ENCODE measurements at places on chromosomes 2 and 18.
A peak's percentile ranks its signal among the peaks of the same experiment; 100 is the strongest.

GRCh38 chr2:126945118-126945517 lies 46.4 kb downstream of the TEX51 start:
- DNase-seq, result no peak

DNA sequence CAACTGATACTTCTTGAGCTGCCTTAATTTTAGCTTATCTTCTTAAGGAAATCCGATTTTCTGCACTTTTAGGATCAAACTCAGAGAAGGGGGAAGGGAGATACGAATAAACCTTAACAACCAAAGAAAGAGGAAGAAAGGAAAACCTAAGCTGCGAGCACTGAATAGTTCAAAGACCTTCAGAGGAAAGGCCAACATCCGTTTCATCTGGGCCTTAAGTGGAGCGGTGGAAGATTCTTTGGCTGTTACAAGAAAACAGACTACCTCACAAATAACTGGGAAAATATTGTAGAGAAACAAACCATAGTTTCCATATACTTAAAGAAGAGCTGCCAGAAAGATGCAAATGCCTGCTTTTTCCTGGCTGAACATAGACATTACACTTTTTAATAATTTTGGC lies 43.6 kb downstream of the VIT start:
- no peak for DNase-seq

DNA sequence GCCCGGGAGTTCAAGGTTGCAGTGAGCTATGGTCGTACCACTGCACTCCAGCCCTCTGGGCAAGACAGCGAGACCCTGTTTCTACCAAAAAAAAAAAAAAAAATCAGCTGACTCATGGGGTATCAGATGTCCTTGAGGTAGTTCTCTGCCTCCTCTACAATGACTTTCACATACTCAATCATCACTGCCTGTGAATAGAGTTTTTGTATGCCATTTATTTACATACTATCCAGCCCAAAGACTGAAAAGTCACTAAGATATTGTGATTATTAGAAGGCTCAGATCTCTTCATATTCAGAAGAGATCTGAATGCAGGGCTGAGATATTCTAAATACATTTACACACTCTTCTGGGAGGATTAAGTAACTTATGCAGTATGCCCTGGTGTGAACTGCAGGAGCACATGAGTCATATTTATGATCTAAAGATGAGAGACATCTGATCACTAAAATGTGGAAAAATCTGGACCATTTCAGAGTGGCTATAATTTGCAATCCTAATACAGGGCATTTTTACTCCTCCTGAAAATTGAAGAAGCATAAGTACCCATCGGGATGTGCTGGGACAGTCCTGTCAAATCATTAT lies 38.9 kb downstream of the KLF7 start:
- DNase-seq, result no peak

- DNase-seq, result peak; percentile 8
These were observed 47.0 kb upstream of the PLEKHM3 start for GRCh38 chr2:208072250-208072892.

GRCh38 chr2:99698896-99699295 lies 209.1 kb upstream of the REV1 start:
- no peak for DNase-seq

- DNase-seq, result no peak
These were observed 814 bp upstream of the RAB1A start for GRCh38 chr2:65130664-65131175.

DNA sequence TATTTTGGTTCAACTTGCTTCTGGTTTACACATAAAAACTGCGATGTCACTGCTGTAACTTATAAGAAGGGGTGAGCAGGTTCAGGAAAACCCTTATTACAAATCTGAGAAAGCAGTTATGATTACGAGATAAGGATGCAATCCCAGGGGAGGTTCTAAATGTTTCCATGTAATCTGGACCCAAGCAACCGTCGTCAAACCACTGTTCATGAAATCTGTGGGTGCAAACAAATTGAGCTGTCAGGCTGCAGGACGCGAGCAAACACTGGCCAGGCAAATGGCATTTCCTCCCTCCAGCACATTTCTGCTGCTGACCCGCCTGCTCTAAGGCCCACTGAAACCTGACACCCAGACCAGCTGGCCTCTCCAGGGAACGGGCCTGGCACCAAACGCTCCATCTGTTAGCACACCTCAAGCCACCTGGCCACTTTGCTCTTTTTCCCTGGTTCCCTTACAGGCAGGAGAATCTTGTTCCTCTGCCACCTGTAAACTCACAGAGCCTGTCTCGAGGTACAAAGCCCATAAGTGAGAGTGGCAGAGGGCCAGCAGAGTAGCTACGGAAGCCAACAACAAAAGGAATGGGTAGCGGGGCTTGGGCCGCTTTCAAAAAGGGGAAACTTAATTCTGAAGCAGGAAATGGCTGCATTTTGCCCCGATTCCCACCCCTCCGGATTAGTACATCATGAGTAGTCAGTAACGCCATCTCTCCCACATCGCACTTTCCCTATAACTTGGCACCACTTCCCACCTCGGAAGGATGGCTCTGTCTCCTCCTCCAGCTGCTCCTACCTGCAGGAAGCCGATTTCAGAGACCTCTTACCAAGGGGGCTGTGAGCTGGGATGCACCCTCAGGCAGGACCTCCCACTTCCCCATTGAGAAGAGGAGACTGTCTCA lies 26.5 kb downstream of the CRACDL start:
- DNase-seq, result no peak

GRCh38 chr2:31263636-31264190 lies 29.8 kb downstream of the EHD3 start:
- DNase-seq, result no peak

- DNase-seq, result no peak
These were observed 122.5 kb downstream of the ASXL3 start for GRCh38 chr18:33700513-33700976.

GRCh38 chr18:3345885-3346284 lies 84.0 kb downstream of the MYL12B start:
- DNase-seq, result no peak

DNA sequence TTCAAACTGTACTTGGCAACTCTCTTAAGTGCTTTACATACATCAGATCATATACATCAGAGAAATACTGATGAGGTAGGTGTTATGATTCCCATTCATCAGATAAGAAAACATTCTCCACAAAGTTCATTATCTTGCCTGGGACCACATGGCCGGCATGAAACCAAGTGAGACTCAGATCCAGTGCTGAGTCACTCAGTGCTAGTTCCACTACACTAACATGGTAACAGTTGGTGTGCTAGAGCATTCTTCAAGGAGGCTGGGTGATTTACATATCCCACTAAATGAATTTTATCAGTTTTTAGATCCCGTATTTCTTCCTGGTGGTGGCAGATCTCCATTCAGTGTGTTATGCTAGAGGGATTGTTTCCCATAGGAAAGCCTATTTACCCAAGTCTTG lies 772.0 kb downstream of the CNTNAP5 start:
- no peak for DNase-seq

- DNase-seq, result no peak
These were observed 62.1 kb downstream of the CCDC148 start for GRCh38 chr2:158394453-158394852.

GRCh38 chr2:96649342-96649741 lies 6.8 kb downstream of the FER1L5 start:
- no peak for DNase-seq

- DNase-seq, result no peak
These were observed 49.5 kb downstream of the TFCP2L1 start for GRCh38 chr2:121235542-121235941.

DNA sequence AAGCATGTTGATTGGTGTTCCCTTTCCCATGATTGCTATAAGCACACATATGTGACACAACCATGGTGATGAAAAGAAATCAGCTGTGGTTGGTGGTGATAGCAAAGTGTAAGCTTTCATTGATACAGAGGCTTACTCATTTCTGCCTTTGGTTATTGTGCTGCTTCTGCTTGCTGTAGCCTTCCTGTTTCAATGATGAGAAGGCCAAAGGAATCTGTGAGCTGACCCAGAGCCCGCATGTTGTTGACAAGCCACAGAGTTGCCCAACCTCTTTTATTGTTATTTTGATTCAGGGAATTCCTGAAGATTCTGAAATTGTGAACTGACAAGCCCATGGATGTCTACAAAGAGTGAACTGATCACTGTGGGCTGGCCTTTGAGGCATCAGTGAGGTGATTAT lies 164.4 kb downstream of the TMEFF2 start:
- no peak for DNase-seq

DNA sequence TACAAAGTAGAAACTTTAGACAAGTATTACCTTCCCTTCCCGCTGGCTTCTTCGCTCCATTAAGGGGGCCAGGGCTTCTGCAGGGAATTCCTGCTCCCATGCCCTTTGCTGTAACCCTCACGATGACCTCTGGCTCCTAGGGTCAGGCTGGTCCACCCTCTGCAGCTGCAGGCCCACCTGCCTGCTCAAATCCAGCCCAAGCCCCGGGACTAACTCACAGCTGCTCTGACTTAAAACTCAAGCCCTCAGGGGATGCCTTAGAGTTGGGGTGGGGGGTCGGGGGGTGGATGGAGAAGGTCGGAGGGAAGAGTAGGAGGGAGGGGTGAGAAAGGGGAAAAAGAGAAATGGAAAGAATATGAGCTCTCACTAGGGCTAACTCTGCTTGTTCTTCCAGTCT lies 4.9 kb downstream of the IGFBP5 start:
- DNase-seq, result no peak

GRCh38 chr2:238685713-238686112 lies 162.2 kb upstream of the TWIST2 start:
- no peak for DNase-seq

DNA sequence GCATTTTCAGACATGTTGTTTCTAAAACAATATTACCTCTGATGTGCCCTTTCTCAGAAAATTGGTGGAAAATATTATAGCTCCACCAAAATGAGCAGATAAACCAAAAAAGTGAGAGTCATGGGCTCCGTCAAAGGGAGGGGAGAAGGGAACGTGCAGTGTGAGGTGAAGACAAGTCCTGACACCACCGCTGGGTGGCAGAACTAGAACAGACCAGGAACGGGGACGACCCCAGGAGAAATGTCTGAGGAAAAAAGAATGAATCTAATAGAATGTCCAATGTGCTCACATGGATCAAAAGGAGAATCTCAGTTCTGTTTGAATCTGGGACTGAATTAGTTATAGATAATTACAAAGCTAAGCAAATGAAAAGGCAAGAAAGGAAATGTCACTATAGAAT lies 22.6 kb upstream of the BCL2 start:
- no peak for DNase-seq

DNA sequence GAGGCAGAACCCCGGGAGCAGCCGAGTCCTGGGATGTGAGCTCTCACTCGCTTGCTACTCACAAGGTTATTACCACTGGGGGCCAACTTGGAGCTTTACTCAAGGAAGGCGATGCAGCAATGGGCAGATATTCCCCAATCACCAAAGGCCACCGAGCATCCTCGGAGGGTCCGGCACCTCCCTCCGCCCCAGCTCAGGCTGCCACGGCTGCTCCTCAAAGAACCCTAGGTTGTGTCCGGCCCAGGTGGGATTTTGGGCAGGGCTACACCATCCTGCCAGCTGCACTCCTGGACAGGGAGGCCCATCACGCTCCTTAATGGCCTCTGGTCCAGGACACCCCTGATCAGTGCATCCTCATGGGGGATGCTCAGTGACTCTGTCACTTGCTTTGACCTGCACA lies 24.8 kb downstream of the FBLN7 start:
- no peak for DNase-seq

DNA sequence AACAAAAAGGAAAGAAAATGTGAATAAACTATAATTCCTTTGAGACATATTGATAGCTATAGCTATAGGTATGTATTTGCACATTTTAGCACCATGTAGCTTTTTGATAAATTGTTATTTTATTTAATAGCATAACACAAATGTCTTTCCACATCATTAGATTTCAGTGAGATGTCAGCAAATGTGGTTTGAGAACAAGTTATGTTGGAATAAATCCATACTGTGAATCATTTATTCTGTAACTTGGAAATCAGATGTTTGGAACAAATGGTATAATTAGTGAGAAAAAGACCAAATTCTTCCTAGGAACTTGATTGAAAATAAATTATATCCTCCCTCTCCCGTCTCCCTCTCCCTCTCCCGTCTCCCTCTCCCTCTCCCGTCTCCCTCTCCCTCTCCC lies 62.8 kb downstream of the NABP1 start:
- no peak for DNase-seq

- DNase-seq, result no peak
These were observed 766.4 kb upstream of the ID2 start for GRCh38 chr2:7915302-7916091.

- no peak for DNase-seq
These were observed 1143.9 kb upstream of the NXPH2 start for GRCh38 chr2:139924070-139924469.

GRCh38 chr2:76188334-76189008 lies 477.8 kb upstream of the GCFC2 start:
- no peak for DNase-seq

DNA sequence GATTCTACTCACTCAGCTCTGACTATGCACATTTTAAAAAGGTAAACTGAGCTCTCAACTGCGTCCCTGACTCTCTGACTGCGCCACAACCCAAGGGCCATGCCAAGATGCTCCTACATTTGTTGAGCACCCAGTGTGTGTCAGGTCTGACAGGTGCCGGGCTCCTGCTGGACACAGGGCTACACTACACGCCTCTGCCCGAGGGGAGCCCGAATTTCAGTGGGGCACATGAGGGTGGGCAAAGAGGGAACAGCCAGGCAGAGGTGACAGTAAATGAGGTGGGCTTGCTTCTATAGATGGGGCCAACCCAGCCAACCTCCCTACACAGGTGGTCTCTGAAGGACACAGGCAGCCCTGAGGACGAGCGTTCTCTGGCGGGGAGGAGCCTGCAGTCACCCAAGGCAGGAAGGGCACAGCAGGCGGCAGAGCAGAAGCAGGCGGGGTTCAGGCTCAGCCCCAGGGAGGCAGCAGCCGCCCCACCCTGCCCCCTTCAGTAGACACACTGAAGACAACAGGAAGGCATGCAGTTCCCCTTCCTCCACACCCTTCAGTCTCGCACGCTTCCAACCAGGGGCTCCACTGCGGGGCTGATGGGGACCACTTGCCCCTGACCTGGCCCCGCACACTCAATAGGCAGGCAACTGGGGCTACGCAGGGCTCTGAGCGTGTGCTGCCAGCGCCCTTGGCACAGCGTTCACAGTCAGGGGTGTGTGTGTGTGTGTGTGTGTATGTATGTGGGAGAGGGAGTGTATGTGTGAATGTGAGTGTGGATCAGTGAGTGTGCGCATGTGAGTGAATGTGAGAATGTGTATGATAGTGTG lies 98.4 kb downstream of the UXS1 start:
- DNase-seq, result peak; percentile 77

- no peak for DNase-seq
These were observed 338.0 kb upstream of the GYPC start for GRCh38 chr2:126317790-126318431.

- DNase-seq, result no peak
These were observed 120.5 kb upstream of the SCN7A start for GRCh38 chr2:166614503-166614902.

Measured in activated T-helper 1 cell treated with anti-CD3 and anti-CD28 coated beads, Interleukin-2, amount 50 U/mL, for 16 hours (primary cell).